ENCODE measurements at places on chromosomes 12 and 14. TPM values are rescaled to one million over a fixed set of nuclear protein-coding genes. Genes with fewer than 3 reads are reported as not detected.

- DNase-seq: no peak
These were observed 13.7 kb downstream of the FGD6 start for GRCh38 chr12:95203487-95204030.

DNA sequence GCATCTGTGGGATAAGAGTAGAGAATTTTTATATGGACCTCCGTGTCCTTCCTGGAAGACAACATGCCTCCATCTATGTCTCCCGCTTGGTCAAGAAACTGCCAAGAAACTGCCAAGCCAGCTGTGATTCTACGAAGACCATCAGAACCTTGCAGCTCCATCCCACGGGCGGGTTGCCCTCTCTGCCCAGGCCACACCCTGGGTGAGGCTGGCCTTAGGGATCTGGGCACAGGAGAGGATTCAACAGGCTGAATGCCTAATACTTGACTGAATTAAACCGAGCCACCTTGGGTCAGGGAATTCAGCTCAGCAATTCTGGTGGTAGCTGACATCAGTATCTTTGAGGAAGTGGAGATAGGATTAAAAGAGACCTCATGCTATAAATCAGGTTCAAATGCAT is 37.8 kb upstream of the FOS start:
- DNase-seq: no peak

- DNase-seq: no peak
These were observed 23.6 kb downstream of the TCHP start for GRCh38 chr12:109923481-109924245.

DNA sequence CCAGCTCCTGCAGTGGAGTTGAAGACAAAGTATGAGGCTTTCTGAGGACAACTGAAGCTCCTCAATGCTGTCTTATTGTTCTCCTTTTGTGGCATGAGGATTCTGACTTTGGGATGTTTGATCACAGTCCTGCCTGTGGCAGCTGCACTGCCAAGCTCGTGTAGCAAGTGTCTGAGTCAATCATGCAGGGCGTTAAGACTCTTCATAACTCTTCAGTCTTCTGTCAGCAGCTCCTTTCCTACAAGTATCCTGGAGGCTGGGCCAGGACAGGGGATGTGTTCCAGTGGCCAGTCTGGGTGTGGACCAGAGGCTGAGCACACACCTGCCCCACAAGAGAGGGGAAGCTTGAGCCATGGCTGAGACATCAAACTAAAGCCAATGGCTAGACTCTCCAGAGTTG is 94.3 kb downstream of the PELI2 start:
- no peak for DNase-seq

DNA sequence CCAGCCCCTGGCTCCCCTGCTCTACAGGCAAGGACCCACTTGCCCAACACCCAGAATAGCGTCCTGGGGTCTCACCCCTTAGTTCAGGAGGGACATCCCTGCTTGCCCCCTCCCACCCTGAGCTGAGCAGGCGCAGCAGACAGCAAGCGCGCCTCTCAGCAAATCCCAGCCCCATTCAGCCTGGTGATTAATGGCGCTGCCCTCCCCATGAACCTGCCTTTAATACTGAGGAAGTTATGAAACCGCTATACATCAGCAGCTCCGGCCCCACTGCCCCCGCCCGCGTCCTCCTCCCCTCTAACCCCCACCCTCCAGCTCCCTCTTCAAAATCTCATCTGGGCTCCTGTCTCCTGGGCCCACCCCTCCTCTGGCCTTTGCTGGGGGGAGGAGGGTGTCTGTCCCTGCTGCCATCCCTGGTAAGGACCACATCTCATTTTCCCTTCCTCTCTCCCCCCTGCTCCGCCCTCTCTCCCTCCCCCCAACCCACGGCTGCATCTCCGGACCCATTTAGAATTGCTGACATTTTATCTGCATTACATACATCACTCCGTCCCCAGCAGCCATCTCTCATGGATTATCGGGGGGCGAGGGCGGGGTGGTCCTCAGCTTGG is 7.1 kb upstream of the SMUG1 start:
- DNase-seq: no peak

GRCh38 chr12:34391771-34392581 is 369.7 kb downstream of the ALG10 start:
- no peak for DNase-seq

- no peak for DNase-seq
These were observed 14.3 kb downstream of the NECAP1 start for GRCh38 chr12:8096281-8096915.

DNA sequence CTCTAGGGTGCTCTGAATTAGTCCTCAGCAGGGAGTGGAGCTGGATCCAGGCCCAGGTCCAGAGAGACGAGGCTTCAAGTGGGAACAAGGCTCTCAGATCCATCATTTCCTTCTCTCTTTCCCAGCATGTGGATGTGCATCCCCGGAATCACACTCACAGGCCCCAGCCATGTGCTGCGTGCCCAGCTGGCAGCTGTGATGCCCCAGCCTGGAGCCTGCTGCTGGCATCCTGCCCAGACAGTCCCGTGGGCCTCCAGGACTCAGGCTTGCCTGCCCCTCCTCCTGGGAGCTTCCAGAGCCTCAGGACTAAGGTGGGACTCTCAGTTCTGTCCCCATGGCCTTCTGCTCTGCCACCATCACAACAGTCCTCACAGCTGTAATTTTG is 6.2 kb upstream of the KRT84 start:
- DNase-seq: no peak

DNA sequence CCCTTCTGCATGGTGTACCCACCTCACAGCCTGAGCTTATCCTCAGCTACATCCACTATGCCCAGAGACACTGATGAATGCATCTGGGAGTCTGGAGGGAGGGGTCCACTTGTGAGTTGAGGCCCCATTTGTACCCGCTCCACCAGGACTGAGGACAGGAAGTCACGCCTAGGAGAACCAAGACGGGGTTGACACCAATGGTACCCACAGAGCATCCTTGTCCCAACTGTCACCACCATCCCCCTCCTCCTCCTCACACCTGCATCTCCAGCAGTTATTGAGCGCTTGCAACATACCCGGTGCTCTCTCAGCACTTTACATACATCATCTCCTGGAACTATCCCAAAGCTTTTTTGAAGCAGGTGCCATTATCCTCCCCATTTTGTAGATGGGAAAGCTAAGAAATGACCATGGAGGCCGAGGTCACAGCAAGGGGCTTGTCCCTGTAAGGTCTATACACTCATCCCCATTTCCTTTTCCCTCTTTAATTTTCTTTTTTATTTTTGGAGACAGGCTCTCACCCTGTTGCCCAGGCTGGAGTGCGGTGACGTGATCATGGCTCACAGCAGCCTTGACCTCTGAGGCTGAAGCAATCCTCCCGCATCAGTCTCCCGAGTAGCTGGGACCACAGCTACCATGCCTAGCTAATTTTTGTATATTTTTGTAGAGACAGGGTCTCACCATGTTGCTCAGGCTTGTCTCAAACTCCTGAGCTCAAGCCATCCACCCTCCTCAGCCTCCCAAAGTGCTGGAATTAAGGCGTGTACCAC is 31.7 kb downstream of the DGLUCY start:
- DNase-seq: no peak

GRCh38 chr14:101470266-101470665 is 91.0 kb upstream of the DIO3 start:
- DNase-seq: peak; percentile 62

GRCh38 chr12:95497031-95497430 is 23.1 kb downstream of the METAP2 start:
- no peak for DNase-seq

CLEC2A gene
- 70.2 TPM for total RNA-seq

SOX5 gene
- total RNA-seq: 36.0 TPM

UNC79 gene
- total RNA-seq: not detected

RAP1B gene
- total RNA-seq: 137 TPM

ATN1 gene
- 53.6 TPM for total RNA-seq

CLEC4E gene
- 1.6 TPM for total RNA-seq

Data from lower leg skin (tissue), 4 donors.